ENCODE measurements at places on chromosomes 4 and X. TPM values are rescaled to one million over a fixed set of nuclear protein-coding genes. Genes with fewer than 3 reads are reported as not detected.

The AASDH gene
- total RNA-seq = 10.6 TPM

The CCDC160 gene
- not detected for total RNA-seq

The SLC7A11 gene
- not detected for total RNA-seq

The CFI gene
- total RNA-seq = not detected

The NAT8L gene
- total RNA-seq = not detected

The FAM133A gene
- total RNA-seq = not detected

The RTL9 gene
- total RNA-seq = not detected

The TMEM165 gene
- 46.0 TPM for total RNA-seq

The GLRA2 gene
- not detected for total RNA-seq

The GPM6B gene
- total RNA-seq = not detected

The ACTRT1 gene
- total RNA-seq = not detected

The BTK gene
- 0.49 TPM for total RNA-seq

The LRAT gene
- not detected for total RNA-seq

The SRPK3 gene
- total RNA-seq = not detected

The ADH1C gene
- not detected for total RNA-seq

The P2RY4 gene
- not detected for total RNA-seq

Measured in CD4-positive, alpha-beta T cell (primary cell).